NCI-H69 (cell line): ENCODE measurements at places on chromosomes 3 and 15.

- peak; percentile 74 for DNase-seq
These were observed 603 bp downstream of the SCAPER start for GRCh38 chr15:76904461-76905012.

- no peak for DNase-seq
These were observed 310.4 kb upstream of the NR2F2 start for GRCh38 chr15:96020133-96020532.

DNA sequence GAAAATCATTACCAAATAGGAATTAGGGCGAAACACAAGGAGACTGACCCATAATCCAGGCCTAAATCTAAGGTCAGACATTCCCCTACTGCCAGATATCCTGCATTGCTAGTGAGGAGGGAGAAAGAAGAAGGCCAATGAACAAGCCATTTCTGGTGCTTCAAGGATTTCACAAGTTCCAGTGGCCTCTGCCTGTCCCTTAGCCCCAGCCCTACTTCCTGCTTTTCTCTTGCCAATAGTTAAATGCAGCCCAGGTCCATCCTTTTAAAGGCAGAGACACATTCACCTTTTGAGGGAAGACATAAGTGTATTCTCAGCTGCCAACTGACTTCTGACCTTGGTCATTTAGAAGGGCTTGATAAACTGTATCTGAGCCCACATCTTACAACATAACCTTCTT is 135.8 kb downstream of the ZNF621 start:
- DNase-seq, result no peak

- DNase-seq, result no peak
These were observed 38.6 kb downstream of the MOBP start for GRCh38 chr3:39505866-39506742.

GRCh38 chr3:182937293-182938051 is 42.9 kb downstream of the DCUN1D1 start:
- DNase-seq, result no peak

- DNase-seq, result no peak
These were observed 105.9 kb upstream of the AKAP13 start for GRCh38 chr15:85274315-85275050.

DNA sequence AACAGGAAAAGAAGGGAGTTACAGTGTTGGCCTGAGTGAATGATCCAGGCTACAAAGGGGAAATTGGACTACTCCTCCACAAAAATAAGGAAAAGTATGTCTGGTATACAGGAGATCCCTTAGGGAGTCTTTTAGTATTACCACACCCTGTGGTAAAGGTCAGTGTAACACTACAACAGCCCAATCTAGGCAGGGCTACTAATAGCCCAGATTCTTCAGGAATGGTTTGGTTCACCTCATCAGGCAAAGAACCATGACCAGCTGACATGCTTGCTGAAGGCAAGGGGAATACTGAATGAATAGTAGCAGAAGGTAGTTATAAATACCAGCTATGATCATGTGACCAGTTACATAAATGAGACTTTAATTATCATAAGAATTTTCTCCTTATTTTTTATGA is 372.6 kb upstream of the ATP11B start:
- no peak for DNase-seq

DNA sequence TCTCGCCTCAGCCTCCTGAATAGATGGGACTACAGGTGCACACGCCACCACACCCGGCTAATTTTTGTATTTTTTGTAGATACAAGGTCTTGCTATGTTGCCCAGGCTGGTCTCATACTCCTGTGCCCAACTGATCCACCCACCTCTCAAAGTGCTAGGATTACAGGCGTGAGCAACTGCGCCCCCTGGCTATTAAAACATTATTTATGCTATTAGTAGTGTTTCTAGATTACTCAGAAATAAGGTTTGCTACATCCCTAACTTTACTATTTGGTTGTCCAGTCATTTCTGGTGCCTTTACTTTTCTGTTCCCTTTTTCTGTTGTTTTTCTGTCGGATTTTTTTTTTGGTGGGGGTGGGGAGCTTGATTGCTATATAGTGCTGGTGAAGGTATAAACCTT is 393.6 kb upstream of the TPM1 start:
- peak; percentile 52 for DNase-seq

DNA sequence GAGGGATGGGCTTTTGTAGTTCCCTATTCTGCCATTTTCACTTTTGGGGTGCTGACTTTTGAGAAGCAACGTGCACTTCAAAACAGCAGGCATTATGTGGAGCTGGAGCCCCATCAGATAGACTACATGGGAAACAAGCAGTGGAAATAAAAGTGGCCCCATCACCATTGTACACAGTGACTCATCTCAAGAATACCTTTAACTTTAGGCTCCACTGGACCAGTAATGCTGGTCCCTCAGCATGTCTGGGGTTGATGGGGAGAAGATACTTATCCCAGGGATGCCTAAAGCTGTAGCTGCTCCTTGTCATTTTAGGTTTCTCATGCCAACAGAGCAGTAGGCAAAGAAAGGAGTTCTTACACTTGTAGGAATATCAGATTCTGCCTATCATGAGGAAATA is 45.0 kb downstream of the LSM3 start:
- no peak for DNase-seq

- no peak for DNase-seq
These were observed 132.5 kb downstream of the RBPMS2 start for GRCh38 chr15:64642875-64643274.

- DNase-seq, result peak; percentile 30
These were observed 533.9 kb downstream of the TBL1XR1 start for GRCh38 chr3:176663387-176663786.

DNA sequence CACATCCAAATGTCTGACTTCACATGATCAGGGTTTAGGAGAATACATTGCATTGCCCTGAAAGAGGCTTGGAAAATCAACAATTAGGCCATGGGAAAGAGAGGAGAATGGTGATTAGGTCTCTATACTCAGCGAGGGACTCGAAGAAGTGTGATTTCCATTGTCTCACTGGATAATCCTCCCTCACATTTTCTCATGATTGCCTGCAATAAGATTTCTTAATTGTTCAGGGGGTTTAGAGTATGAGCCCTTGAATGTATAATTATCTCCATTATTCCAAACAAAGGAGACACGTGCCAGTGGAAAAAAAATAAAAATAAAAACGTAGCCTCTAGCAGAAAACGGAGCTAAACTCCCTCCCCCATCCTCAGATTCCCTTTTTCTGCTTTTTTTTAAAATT is 173.2 kb downstream of the TPRG1 start:
- peak; percentile 73 for DNase-seq

- peak; percentile 53 for DNase-seq
These were observed 156.9 kb upstream of the PRICKLE2 start for GRCh38 chr3:64382153-64382552.

DNA sequence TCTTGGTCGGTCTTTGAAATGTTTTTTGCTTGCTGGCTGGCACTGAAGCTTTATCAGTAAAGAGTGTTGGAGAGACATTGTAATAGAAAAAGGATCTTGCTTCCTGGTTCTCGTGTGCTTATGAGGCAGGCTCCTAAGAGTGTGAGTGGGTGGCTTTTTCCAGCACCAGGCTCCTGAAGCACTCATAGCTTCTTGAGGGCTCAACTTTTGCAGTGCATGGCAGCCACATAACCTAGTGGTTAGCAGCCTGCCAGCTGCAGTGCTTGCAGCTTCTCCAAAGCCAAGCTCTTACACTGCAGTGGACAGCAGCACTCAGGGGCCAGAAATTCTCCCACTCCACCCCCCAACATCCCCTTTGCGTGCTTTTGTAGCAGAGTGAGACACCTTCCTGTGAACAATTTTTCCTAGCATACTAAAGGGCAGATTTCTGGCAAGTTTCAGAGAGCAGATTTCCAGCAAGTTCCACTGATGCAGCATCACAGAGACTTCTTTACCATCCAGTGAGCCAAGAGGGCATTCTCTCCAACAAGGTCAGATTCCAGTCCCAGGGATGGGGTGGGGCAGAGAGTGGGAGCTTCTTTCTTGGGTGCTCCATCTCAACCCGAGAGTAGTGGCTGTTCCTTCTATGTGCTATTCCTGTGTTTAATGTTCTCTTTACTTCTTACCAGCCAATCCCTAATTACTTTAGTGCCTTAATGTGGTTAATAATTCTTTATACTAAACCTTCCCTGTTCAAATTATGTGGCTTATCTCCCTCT is 15.8 kb upstream of the ARHGEF26 start:
- peak; percentile 8 for DNase-seq

GRCh38 chr3:180478695-180479094 is 123.3 kb upstream of the TTC14 start:
- DNase-seq, result no peak

- DNase-seq, result no peak
These were observed 154.2 kb downstream of the MECOM start for GRCh38 chr3:169509359-169509758.

- no peak for DNase-seq
These were observed 70.2 kb upstream of the DGKG start for GRCh38 chr3:186432189-186432588.

GRCh38 chr3:142889212-142890014 is 530 bp upstream of the PCOLCE2 start:
- peak; percentile 16 for DNase-seq

- no peak for DNase-seq
These were observed 65.0 kb downstream of the AKAP13 start for GRCh38 chr15:85445361-85445760.

- DNase-seq, result peak; percentile 92
These were observed at the start of gene MEGF11 for GRCh38 chr15:66253418-66254088. MEGF11 (minus strand) TSS chr15:66253750; CDS start chr15:66128403, 125,347 bp downstream.

- no peak for DNase-seq
These were observed 2.2 kb downstream of the DNAJC19 start for GRCh38 chr3:180987344-180987743.

GRCh38 chr15:38376081-38376480 is 77.8 kb upstream of the FAM98B start:
- DNase-seq, result no peak

GRCh38 chr15:91289324-91289723 is 189.3 kb downstream of the SV2B start:
- no peak for DNase-seq

DNA sequence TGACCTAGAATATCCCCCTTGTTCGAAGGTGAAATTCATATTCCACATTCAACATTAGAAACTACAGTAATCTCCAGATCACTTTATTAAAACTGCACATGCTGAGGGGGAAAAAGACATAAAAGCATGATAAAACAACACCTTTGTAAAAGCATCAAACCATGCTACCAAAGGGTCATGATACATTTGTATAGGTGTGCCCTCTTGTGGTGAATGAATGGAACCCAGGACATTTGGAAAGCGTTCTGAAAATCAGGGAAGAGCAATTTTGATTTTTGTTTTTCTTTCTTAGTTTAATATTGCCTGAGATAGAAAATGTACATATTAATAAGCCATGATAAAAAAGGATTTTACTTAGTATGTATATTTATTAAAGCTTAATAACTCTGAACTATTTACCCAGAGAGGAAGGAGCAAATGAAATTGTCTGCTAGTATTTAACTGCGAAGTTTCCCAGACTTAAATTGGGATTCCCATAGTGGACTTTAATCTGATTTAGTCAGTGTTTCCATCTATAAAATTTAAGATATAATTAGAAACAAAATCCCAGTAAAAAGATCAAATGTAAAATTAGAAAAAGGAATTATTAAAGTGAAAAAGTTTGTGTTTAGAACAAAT is 105.8 kb upstream of the ARL6 start:
- peak; percentile 73 for DNase-seq

DNA sequence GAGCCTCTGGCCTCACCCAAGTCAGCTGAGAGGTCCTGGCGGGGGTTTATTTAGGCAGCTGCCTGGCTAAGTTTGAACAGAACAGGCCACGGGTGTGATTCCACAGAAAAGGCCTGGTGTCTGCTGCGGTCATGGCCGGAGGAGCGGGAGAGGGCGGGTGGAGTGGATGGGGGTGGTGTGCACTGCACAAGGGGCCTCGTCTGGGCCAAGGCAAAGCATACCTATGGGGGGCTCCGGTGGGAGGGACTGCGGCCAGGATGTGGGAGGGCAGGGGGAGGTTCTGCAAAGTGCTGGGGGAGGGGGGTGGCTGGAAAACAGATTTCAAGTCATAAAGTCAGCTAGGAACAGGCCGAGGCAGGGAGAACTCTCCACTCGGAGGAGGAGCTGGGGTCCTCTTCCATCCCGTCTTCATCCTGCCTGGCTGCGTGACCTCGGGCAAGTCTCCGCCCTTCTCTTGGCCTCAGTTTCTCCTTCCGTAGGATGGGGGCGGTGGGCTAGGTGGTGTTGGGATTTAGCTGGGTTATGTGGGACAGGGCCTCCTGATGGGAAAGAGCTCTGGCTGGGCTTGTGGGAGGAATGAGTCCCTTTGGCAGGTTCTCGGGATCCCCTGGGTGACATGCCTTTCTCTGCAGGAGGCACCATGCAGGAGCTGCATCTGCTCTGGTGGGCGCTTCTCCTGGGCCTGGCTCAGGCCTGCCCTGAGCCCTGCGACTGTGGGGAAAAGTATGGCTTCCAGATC is 878 bp downstream of the ISLR start:
- DNase-seq, result no peak

DNA sequence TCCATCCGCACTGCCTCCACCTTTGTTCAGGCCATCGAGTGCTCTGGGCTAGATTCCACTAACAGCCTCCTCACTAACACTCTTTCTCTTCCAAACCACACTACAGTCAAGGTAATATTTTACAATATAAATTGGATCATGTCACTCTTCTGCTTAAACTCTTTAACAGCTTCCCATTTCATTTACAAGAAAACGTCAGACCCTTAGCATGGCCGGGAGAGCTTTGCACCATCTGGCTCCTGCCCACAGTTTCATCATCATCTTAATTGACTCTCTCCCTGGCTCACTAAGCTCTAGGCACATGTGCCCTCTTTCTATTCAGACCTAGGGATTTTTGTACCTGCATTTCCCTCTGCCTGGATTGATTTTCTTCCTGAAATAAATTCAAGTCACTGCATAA is 354.7 kb downstream of the FGF12 start:
- peak; percentile 73 for DNase-seq

DNA sequence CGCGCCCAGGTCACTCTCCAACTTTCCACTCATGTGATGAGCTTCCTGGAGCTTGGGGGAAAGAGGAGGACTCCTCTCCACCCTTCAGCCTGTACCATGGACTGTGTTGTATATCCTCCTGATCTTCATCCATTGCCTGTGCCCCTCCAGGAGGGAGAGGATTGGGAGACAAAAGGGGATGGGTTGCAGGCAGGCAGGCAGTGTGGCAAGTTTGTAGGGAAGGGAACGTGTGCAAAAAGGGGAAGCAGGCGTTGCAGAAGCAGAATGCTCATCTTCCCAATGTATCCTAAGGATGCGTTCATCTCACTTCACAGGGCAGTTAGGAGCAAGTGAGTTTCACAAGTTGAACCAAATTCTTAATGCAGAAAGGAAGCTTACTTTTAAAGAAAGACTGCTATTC is 28.1 kb upstream of the GHSR start:
- DNase-seq, result peak; percentile 21

DNA sequence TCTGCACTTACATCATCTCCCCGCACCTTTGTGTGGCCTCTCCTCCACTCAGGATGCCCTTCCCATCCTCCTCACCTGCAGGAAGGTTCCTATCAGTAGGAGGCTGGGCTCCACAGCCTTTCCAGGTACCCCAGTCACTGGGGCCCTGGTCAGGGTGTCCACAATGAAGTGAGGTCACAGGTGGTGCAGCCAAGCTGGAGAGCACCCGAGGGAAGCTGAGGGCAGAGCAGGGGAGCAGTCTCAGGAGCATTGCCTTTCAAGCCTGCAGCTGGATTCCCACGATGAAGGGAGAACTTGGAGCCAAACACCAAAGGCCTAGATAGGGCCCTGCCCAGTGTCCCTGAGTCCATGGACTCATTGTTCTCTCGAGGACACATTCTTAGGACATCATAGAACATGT is 23.6 kb downstream of the MGLL start:
- no peak for DNase-seq
